ENCODE measurements at places on chromosomes 6 and 20. TPM values are rescaled to one million over a fixed set of nuclear protein-coding genes. Genes with fewer than 3 reads are reported as not detected.

PDYN gene
- total RNA-seq = not detected

TINAG gene
- total RNA-seq = not detected

SEMG1 gene
- total RNA-seq = not detected

- no peak for DNase-seq
Measured at GRCh38 chr20:654417-654750, 1.4 kb upstream of the SRXN1 start.

DNA sequence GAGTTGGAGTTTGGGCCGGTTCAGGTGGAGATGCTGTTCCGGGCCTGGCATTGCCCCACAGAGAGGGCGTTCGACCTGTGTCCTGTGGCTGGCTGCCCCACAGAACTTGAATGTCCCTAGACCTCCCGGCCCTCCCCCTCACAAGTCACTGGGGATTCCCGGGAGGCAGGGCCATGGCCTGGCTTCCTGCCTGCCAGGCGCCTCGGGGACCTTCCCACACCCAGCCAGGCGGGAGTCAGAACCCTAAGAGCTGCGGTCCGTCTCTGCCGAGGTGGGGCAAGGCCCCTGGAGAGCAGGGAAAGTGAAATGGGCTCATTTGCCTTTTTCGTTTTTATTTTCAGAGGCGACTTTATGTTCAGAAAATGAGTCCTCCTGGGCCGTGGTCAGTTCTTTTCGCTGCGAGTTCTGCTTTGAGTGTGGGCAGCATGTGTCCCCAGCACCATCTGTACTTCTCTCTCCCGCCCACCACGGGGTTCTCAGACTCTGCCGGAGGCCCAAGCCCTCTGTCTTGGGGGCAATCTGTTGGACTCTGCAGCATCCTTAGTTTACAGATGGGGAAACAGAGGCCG lies 8.5 kb downstream of the RBM38 start:
- peak; percentile 82 for DNase-seq

DNA sequence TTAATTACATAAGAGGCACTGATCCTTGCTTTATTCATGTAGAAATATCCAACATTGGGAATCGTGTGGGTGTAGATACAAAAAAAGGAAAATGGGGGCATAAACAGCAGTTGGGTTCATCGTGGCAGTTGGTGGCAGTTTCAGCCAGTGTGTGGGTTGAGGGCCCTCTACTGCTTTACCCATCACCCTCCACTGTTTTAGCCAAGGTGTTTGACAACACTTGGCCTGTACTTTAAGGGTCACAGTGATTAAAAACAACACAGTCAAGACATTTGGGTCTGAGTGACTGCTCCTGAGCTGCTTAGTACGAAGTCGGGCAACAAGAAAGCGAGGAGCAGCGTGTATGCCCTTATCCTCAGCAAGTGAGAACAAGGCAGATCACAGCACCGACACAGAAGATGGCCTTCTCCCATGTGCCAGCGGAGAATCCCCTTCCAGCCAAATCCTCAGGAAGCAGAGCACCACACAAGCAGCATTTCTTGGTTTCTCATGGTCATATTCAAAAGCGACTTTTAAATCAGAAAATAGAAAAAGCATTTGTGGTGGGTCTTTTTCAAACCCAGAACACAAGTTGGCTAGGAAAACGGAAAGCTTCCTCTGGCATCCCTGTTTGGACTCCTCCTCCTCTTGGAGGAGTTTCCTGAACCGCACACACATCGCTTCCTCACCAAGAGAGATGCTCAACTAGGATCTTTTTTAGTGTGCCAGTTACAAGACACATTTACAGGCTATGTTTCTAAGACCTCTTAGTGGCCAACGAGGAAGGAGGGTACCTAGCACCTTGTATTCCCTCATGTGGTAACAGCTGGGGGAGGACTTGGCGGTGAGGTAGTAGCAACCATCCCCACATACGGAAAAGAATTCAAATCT lies 23.5 kb downstream of the EIF2S2 start:
- no peak for DNase-seq

DNA sequence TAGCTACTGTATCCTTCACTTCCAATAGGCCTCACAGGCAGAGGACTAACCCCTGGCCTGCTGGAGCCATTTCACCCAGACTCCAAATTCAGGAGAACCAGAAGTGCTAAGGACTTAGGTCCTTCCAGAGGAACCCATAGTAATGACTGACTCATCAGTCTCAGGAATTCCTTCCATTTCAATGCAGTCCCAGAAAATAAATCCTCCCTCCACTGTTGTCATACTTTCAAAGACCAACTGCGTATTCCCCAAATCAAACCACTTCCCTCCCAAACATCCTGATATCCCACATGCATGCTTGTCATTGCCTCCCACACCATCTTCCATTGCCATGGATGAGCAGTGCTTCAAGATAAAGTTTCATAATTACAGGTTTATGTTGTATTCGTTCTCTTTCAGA lies 31.8 kb upstream of the NT5E start:
- DNase-seq = no peak

DNA sequence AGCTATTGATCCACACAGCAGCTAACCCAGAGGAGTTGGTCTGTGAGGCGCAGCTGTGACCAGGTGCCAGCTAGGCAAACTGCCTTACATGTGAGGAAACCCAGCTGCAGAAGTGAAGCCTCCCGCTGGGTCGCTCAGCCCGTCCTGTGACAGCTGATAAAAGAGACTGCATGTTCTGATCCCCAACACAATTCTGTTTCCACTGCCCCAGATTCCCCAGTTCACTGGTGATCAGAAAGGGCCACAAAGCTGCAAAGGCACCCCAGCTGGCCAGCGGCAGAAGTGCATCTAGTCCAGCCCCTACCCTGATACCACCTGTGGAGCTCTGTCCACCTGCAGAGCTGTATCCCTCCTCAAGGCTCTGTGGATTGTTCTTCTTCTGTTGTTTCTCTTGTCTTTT lies 64.5 kb downstream of the CTNNBL1 start:
- DNase-seq = no peak

DNA sequence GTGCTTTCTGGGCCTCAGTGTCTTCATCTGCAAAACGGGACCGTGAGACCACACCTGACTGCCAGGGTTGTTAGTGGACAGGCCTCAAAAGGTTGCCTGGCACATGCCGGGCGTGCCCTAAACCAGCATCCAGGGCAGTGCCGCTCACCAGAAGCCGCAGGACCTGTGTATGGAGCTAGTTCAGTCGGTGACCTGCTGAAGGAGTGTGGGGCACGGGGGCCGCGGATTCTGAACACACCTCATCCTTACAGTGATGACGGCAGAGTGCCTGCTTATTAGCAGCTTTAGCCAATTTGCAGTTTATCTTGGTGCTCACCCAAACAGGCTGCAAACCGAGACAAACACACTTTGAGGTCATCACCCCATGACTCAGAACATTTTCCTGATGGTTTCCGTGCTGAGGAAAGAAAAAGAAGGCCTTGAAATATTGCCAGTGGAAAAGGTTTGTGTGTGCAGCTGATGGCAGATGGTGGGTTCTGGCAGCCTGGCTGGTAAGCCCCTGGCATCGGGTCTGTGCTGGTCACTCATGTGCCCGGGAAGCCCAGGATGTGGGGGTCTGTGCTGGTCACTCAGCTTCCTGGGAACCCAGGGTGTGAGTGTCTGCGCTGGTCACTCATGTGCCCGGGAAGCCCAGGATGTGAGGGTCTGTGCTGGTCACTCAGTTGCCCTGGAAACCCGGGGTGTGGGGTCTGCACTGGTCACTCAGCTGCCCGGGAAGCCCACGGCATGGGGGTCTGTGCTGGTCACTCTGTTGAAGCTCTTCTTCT lies 153.8 kb downstream of the ERMARD start:
- no peak for DNase-seq

DNA sequence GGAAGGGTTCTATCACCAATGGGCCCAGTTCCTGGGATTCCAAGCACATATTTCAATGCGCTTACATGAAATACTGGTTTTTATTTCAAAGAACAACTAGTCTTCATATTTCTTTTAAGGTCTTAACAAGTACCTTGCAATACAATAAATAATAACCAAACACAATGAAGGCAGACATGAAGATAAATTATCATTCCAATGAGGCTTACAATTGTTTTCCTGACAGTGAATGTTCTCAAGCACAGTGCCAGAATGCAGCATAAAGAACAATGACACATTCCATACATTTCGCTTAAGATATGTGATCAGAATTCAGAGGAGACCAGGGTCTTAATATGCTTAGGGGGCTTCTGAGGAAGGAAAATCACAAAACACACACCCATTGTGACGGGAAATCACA lies 26.3 kb downstream of the RAMACL start:
- DNase-seq = no peak

DNA sequence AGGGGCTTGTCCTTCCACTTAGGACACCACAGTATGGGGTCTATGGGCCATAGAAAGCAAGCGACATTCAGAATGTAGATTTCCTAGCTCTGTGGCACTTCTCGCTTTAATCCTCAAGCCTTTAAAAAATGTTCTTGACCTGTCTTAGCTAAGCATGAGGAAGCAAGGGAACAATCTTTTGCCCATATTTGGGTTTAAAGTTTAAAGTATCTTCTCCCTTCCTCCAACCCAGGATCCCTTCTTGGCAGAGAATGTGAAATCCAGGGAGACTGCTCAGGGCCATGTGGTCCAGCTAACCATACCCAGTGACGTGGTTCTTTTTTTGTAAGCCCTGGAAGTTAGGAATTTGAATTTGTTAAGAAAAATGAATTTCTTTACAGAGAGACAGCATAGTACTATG lies 289.9 kb downstream of the BTBD9 start:
- DNase-seq = no peak

DNA sequence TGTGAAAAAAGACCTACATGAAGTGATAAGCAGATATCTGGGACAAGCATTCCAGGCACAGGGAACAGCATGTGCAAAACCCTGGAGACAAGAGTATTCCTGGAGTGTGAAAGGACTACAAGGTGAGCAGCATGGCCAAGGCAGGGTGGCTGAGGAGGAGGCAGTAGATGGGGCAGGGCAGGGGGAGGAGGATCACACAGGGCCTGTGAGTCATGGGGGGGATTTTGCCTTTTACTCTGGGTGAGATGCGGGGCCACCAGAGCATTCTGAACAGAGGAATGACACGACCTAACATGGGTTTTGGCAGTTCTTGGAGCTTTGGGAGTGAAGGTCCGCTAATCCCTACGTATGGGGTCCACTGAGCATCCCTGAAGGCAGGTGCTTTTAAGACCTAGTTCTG lies 69.8 kb upstream of the CCN6 start:
- no peak for DNase-seq
